ENCODE measurements at places on chromosomes 16 and 17.

DNA sequence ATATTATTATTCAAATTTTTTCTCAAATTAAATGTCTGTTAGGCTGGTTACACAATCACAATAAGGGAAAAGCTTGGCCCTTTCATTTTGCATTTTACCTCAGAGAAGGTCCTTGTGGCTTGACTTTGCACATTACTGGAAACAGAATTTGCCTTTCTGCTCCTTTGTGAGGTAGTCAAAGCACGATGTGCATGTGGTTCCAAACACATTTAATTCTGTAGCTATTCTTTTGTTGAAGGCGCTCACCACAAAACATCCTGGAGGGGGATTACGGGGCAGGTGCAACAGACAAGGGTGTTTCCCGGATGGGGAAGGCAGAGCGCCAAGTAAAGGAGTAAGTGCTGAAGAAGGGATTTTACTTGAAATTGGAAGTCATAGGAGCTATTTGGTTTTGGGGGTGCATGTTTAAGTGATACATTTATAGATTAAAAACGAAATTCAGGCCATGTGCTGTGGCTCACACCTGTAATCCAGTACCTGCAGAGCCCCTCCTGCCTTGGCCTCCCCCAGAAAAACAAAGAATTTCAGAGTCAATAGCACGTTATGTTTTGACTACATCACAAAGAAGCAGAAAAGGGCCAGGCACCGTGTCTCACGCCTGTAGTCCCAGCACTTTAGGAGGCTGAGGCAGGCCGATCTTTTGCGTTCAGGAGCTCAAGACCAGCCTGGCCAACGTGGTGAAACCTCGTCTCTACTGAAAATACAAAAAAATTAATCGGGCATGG is 31.2 kb upstream of the TENT4B start:
- DNase-seq: no peak

DNA sequence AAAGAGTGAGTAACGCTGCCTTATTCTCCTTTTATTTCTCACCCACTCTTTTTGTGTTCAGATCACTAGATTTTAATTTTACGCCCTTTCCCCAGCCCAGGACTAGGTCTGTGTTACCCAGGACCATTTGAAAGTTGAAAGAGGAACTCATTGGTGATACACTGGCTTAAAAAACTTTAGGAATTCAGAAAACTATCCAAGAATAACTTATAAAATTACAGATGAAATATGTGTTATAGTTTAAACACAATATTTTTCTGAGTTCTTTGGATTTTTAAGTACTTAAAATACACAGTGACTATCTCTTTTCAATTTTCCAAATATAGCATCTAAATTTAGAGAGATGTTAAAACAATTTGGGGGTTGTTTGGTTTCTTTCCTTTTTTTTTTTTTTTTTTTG is 385.2 kb downstream of the CDH13 start:
- no peak for DNase-seq

DNA sequence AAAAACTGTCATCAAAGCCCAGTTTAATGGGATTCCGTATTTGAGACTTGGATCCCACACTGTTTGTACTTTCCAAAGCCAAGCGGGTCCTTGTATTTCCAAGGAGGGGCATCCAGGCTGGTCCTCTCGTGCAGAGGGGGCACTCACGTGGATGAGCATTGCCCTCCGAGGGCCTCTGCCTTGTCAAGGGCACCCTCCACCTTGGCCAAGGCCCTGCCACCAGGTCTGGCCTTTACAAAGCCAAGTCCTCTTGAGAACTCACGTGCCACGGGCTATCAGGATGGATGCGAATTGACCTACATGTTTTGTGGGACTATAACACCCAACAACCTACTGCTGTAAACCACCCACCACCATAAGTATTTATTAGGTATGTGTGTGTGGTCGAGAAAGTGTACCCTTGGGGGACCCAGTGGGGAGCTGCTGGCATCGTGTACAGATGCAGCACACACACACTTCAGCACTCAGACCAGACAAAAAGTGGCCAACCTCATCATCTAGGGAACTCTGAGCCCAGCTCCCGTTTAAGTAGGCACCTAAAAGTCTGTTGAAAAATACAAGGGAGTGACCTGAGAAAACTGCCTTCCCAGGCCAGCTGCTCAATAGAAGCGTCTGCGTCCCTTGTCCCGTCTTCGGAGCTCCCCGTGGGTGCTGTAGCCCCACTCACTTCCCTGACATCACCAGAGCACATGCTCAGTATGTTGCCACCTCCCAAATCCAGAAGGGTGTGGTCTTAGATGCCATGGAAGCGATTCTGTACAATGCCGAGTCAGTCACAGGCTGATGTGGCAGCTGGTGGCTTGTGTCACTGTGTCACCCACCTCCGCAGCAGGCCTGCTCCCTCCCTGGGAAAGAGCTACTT is 12.9 kb downstream of the MAP1LC3B start:
- DNase-seq: no peak

GRCh38 chr17:19384723-19385391 is 2.1 kb downstream of the MFAP4 start:
- DNase-seq: no peak

DNA sequence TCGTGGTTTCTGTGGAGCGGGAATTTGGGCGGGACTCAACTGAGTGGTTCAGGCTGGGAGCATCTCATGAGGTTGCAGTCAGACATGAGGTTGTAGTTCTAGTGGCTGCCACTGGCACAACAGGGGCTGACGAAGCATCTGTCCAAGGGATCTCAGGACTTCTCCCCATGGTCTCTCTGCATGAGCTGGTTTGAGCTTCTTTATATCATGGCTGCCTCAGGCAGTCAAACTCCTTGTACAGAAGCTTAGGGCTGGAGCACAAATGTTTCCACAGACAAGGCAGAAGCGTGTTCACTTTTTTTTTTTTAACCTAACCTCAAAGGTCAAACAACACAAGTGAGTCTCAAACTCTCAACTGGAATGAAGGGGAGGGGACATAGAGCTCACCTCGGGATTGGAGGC is 243.3 kb downstream of the MSI2 start:
- DNase-seq: no peak

DNA sequence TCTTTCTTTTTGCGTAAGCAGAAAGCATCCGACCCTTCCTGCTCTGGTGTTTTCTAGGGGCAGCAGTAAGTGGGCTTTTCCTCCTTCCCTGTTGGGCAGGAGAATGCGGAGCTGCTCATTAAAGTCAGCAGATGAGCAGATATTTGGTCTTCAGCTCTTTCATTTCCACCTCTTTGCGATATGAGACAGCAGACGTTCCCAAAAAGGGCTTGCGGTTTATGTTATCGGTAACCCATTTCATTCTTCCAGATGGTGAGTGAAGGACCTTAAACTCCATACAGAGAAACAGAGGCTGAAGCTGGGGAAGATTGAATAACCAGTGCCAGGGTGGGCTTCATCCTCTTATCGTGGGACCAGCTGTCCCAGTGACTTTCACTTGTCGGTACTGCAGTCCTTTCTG is 40.7 kb downstream of the KSR1 start:
- no peak for DNase-seq

DNA sequence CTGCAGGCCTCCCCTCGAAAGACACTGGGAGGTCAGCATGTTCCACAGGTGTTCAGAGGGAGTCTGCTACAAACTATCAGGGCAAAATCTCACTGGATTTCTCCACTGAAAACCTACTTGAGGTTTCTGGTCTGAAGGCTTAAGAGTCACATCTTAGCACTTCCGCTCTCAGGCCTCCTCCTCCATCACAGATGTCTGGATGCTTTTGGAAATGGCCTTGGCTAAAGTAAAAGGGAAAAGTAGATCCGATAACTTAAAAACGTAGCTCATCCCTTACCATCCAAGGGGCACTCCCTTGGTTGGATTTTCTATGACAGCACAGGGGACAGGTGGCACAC is 14.4 kb downstream of the GINS2 start:
- DNase-seq: no peak

- no peak for DNase-seq
Measured at GRCh38 chr16:54480429-54480828, 193.8 kb upstream of the IRX3 start.

GRCh38 chr17:19762515-19762961 is 14.4 kb upstream of the ALDH3A1 start:
- DNase-seq: peak; percentile 35

- no peak for DNase-seq
Measured at GRCh38 chr16:27729516-27730304, 179.8 kb downstream of the KATNIP start.

DNA sequence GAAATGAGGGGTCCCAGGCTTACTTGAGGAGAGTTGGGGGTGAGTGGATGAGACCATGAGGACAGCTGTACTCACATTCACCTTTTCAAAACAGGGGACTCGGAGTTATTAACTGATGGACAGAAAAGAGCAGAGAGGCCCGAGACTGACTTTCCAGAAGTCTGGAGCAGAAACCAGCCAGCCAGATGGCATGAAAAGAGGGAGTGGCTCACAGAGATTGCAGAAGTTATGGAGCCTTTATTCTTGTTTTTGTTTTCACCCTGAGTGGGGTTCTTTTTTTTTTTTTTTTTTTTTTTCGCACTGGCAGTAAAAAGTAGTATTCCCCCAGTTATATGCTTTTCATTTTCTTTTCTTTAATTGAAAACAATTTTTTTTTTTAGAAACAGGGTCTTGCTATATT is 18.9 kb downstream of the TVP23A start:
- DNase-seq: no peak

- DNase-seq: no peak
Measured at GRCh38 chr17:10135539-10136257, 62.7 kb downstream of the GAS7 start.

- DNase-seq: no peak
Measured at GRCh38 chr17:68892658-68893057, 62.5 kb downstream of the ABCA8 start.

DNA sequence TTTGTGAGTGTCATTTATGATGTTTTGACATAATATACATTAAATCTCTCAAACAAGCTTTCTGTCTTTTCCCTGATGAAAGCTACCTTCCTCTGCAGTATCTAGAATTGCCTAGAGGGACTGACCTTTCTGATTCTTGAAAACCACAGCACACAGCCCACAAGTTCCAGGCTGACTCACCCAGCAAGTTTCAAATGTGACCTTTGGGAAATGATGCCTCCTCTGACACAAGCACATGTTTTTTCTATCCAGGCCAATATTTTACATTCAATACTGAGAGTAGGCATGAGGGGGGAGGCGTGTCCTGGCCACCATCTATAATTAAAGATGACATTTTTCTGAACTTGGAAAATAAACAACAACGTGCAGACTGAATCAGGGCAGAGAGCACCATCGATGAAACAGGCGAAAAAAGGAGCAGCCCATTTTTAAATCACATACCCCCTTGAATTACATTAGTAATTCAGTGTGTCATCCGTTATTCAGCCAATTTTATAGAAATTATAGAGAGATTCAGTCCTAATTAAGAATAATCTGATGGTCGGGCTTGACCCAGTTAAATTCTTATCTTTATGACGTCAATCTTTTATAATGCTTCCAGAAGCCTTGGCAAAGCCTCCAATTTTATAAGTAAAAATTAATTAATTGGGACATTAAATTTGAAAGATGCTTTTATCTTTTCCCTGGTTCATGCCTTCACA is 292.6 kb upstream of the CDH11 start:
- DNase-seq: peak; percentile 82

GRCh38 chr17:44575403-44575802 is 18.1 kb downstream of the FZD2 start:
- DNase-seq: no peak
